Stimulated activated CD4-positive, alpha-beta T cell treated with anti-CD3 and anti-CD28 coated beads, Interleukin-1b, Interleukin-23, amount 100 ng/mL, for 1 hour (primary cell): ENCODE measurements at places on chromosomes 16 and 17.

DNA sequence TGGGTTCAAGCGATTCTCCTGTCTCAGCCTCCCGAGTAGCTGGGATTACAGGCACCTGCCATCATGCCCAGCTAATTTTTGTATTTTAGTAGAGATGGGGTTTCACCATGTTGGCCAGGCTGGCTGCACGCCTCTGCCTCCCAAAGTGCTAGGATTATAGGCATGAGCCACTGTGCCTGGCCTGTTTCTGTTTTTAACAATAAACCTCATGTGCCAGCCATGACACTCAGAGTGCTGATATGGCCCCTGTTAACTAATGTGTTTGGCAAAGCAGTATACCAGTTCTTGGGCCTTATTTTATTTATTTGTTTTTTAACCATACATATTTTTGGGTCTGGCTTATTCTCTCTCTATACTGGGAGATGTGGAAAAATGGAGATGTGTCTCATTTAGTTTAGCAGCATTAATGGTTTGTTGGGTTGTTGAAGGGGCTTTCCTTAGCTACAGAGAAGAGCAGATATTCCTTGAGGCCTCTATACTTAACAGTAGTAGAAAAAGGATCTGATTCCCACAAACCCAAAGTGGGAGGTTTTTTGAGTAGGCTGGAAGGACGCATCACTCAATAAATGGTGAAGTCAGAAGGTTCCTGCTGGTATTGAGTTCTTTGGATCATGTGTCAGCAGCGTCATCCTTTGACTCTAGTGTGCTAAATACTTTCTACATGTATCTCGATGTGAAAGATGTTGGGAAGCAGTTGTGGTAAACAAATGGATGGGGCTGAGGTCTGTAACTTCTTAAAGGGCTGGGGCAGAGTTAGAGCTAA is 16.2 kb upstream of the CDK5R1 start:
- DNase-seq: no peak

DNA sequence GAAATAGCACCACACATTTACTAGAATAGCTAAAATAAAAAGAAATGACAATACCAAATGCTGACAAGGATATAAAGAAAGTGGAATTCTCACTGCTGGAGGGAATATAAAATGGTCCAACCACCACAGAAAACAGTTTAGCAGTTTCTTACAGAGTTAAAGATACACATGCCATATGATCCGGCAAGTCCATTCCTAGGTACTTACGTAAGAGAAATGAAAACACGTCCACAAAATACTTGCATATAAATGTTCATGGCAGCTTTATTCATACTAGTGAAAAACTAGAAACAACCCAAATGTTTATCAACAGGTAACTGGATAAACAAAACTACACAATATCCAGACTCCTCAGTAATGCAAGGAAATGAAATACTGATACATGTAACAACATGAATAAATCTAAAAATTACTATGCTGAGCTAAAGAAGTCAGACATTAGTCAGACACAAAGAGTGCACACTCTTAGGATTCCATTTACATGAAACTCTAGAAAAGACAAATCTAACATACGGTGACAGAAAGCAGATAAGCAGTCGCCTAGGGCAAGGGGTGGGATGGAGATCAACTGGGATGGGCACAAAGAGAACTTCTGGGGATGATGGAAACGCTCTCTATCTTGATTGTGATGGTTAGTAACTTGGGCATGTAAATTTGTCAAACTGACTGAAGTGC is 76.4 kb downstream of the SMG6 start:
- DNase-seq: no peak

DNA sequence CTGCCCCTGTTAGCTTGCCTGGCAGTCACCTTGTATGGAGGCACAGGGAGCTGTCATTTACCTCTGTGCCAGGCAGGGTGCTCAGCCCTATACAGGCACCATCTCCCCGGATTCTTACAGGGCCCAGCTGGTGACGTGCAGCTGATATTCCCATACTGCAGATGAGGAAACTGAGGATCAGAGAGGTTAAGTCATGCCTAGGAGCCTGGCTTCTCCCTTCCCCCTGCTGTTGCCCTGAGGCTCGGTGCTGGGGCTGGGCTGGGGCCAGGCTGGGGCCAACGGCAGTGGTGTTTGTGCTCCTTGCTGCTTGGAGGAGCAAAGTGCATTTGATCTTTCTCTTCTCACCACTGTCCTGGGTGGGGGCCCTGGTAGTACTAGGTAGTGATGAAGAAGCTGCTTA is 54.7 kb upstream of the IL34 start:
- no peak for DNase-seq

GRCh38 chr17:78654325-78654724 is 77.1 kb upstream of the DNAH17 start:
- no peak for DNase-seq

GRCh38 chr17:37168731-37169353 is 206.9 kb upstream of the C17orf78 start:
- no peak for DNase-seq

GRCh38 chr17:77815127-77815905 is 143.2 kb upstream of the TNRC6C start:
- no peak for DNase-seq

GRCh38 chr17:8016632-8017424 is 14.4 kb downstream of the GUCY2D start:
- no peak for DNase-seq

DNA sequence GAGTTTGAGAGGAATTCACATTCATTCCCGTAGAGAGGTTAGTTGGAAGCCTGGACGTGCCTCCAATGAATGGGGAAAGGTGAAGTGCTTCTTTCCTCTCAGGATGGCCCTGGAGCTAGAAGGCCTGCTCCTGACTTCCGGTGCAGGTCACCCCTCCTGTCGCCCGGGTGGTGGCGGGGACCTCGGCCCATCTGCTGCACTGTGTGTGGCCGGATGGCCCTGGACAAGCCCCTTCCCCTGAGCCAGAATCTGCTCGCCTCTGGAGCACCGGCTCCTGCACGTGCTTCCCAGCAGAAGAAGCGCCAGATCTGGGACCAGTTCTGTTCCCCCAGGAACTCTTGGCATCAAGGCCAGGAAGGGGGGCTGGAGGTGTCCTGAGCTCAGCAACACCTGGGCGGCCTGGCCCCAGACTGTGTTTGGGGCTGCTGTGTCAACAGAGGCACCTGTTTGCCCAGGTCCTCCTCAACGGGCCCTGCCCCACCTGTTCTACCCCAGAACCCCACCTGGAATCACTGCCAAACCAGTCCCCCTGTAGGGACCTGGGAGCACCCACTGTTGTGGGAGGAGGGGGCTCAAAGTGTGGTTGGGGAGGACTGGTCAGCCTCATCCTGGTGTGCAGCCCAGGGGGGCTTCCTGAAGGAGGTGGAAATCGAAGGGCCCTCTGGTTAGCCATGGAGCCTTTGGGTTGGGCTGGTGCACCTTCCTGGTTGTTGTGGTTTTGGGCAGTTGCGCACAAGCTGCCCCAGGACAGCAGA is 5.1 kb upstream of the PERCC1 start:
- no peak for DNase-seq

- no peak for DNase-seq
Observed at GRCh38 chr16:82368041-82368440, 198.0 kb upstream of the MPHOSPH6 start.

DNA sequence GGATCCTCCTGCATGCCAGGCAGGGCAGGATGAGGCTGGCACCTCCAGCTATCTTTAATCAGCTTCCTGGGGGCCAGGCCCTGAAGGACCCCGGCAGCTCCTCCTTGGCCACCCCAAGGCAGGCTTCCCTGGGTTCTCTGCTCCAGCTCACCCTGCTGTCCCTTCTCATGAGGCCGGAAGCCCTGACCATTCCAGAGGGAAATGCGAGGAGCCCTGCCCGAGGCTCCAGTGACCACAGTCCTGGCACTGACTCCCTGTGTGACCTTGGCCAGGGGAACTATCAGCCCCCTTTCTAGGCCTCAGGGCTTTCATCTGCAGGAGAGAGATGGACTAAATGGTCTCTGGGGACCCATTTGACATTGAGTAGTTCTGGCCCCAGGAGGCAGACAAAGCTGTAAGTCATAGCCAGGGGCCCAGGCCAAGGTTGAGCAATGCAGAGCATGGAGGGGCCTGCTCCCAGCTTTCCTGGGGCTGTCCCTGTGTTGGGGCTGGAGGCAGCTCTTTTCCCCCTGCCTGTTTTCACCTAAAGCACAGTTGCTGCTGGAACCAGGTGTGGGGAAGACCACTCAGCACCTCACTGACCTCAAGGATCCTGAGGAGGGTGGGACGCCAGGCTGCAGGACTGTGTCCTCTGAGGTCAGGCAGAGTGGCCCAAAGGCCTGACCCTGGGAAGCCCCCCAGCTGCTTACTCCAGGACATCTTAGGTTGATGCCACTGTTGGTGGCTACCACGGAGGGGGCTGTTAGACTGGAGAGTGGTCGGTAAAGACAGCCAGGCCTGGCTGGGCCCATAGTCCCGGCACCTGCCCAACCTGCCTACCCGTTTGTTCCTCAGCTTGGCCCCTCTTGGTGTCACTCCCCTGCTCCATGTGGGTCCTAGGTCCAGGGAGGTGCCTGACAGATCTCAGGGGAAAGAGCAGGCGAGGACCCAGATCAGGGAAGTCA is 8.1 kb downstream of the KCNH6 start:
- no peak for DNase-seq

DNA sequence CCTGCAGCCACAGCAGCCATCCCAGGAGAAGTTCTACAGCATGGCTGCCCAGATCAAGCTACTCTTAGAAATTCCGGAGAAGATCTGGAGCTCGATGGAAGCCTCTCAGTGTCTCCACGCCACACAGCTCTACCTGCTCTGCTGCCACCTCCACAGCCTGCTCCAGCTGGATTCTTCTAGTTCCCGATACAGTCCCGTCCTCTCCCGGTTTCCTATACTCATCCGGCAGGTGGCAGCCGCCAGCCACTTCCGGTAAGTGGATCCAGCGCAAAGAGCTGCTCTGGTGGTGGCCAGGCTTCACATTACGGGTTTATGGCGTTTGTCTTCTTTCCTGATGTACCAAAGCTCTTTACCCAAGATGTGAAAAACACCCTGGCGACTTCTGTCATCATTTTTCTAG is 3.6 kb downstream of the COG1 start:
- DNase-seq: no peak

DNA sequence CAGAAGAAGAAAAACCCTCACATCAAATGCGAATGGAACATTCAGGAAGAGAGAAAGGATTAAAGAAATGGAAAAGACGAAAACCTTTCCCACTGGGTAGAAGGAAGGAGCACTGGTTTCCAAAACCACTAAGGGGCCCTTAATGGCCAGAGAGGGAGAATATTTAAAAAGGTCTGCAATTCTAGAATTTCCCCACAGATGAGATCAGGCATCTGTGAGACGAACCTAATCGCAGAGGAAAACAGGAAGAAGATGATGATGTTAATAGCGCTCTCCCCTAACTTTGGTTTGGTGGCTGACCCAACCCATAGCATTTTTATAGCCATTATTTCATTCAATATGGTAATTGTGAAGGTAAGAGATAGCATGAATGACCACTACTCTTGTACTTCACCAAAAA is 32.8 kb downstream of the XYLT1 start:
- no peak for DNase-seq
